ENCODE measurements at places on chromosomes 3 and 15.

DNA sequence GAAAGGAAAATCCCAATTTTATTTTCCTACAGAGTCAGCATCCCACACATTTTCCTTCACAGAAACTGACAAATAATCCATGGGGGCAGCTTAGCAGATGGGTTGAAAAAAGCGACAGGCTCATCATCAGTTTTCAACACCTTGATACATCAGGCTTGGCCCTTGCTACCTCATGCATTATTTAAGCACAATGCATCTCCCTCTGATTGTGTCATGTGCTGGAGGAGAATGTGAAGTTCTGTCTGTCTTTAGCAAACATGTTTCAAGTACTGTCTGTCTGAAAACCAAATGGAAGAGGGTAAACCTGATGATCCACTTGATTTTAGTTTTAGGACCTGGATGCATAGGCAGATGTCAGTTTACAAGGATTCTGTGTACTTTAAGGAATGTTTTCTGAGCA lies 128.6 kb upstream of the ADAMTS9 start:
- DNase-seq, result no peak

DNA sequence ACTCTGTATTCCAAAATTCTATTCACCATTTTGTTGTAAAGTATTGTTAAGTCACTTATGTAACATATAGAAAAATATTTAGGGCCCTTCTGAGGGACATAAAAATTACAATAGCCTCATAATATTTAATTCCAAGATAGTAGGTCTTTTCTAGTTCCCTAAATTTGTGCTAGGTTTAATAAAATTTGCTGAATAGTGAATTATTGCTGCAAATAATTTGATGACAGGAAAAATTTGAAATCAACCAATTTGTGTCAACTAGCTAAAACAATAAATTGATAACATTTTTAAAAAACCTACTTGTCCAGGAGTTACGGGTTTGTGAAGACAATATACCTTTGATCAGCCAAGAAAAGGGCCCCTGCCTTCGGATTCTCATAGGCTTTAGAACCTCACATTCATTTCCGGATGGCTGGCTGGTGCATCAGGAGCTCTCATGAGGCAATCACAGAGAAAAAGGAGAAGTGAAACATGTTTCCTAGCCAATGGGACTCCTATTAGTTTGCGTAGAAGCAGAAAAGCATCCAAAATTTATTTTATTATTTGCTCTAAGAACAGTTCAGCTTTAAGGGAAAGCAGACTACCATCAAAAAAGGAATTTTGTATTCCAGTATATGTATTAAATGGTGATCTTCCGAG lies 177.2 kb downstream of the LRRC3B start:
- no peak for DNase-seq

- no peak for DNase-seq
These were observed 88.4 kb upstream of the TBC1D5 start for GRCh38 chr3:17830788-17831187.

DNA sequence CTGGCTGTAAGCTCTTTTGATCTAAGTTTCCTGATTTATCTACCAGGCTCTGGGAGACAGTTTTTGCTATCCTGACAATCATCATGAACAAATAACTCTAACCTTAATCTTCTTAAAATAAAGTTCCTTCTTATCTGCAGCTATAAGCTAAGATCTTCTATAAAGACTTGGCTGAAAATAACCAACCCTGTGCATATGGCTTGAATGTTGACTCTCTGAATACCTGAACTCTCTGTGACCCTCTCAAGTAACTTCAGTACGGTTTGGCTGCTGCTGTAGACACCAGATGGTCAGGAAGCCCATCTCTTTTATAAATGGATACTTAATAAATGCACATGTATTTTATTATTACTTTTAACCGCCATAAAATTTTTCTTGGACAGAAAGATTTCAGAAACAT lies 412.4 kb upstream of the CBLB start:
- DNase-seq, result no peak

GRCh38 chr3:182886497-182886896 lies 93.2 kb downstream of the ATP11B start:
- DNase-seq, result no peak

- no peak for DNase-seq
These were observed 9.2 kb upstream of the EPHA3 start for GRCh38 chr3:89098173-89098572.

- DNase-seq, result no peak
These were observed 11.7 kb upstream of the ARL14 start for GRCh38 chr3:160665231-160665630.

GRCh38 chr3:188306435-188307005 lies 152.6 kb downstream of the LPP start:
- DNase-seq, result no peak

DNA sequence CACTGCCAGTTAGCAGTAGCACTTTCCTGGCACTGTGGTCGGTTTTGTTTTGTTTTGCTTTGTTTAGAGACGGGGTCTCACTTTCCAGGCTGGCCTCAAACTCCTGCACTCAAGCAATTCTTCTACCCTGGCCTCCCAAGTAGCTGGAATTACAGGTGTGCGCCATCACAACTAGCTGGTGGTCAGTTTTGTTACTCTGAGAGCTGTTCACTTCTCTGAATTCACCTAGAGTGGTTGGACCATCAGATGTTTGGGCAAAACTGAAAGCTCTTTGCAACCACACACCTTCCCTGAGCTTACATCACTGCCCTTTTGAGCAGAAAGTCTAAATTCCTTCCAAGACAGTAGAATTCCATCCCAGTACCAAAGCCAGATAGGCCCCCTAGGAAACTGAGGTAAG lies 22.6 kb downstream of the CLDN18 start:
- DNase-seq, result no peak

DNA sequence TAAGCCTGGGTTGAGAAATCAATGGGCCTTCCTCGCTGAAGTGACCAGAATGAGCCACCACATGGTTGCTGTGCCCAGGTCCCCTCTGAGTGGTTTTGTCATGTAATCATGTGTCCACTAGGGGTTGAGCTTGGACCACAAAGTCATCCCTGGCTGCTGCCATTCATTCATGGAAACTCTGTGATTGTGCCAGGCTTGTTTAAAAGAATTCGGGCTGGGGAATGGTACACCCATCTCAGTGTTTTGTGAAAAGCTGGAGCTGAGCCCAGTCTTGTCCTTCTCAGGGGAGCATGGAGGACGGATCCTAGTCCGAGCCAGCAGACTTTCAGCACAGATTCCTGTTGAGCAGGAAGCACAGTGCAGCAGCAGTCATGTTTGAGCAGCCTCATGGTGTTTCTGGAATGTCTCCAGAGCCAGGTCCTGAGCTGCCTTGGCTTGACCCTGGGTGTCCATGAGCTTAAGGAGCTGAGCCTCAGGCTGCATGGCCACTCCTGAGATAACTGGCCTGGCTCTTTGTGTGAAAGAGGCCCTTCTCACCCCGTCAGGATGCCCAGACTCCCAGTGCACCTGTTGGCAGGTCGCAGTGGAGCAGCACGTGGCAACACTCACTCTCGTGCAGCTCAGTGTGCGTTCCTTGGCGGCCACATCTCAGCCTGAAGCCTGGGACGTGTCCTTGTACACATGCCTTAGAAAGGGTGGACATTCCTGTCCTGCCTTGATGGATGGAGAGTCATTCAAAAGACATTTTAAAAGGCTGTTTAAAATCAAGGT lies 260.3 kb upstream of the TPM1 start:
- DNase-seq, result no peak

DNA sequence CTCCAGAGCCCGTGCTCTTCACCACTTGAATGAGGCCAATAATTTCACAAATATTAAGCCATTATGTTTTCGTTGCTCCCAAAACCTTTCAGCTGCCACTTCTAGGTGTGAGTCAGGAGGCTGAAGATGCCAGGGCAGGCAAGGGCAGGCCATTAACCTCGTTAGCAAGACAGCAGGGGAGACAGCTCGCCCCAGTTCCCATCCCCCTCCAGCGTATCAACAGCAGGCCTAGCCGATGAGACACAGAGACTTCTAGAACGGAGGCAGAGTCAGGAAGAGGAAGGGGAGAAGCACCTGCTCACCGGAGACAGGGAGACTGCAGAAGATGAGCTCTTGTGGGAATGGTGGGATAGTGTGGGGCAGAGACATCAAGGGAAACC lies 28.0 kb upstream of the PLA2G4E start:
- DNase-seq, result no peak

GRCh38 chr3:101084404-101084803 lies 91.2 kb upstream of the ABI3BP start:
- no peak for DNase-seq

GRCh38 chr3:44762690-44763089 lies 1.1 kb downstream of the KIF15 start:
- DNase-seq, result no peak

GRCh38 chr3:122627301-122627700 lies 49.9 kb downstream of the PARP15 start:
- DNase-seq, result no peak
